ENCODE measurements at places on chromosomes 3 and 15. TPM values are rescaled to one million over a fixed set of nuclear protein-coding genes. Genes with fewer than 3 reads are reported as not detected.
A peak's percentile ranks its signal among the peaks of the same experiment; 100 is the strongest.

ADAMTS7 gene
- 0.05 TPM for polyA plus RNA-seq

CCDC80 gene
- polyA plus RNA-seq = 1.1 TPM

GPR15 gene
- not detected for polyA plus RNA-seq

- no peak for DNase-seq
- no peak overlapping the region for H3K4me3 ChIP-seq
- no peaks in the 10 kb centered on the region for H3K4me1 ChIP-seq
- no peaks in the 10 kb centered on the region for H3K27me3 ChIP-seq
- H3K36me3 ChIP-seq = no peaks in the 10 kb centered on the region
Observed at GRCh38 chr3:64824394-64824909, 136.7 kb upstream of the ADAMTS9 start.

DNA sequence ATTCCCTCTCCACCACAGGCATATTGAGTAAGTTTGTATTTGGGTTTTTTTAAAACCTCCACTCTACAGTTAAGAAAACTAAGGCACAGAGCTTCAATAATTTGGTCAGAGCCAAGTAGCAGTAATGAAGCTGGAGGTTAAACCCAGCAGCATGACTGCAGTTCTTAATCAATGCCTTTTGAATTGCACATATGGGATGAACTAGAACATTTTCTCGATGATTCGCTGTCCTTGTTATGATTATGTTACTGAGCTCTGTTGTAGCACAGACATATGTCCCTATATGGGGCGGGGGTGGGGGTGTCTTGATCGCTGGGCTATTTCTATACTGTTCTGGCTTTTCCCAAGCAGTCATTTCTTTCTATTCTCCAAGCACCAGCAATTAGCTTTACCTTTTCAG lies 1.6 kb upstream of the CCR5 start:
- H3K27ac ChIP-seq = no peak overlapping the region
- H3K4me3 ChIP-seq = no peak overlapping the region
- H3K4me1 ChIP-seq = no peaks in the 10 kb centered on the region
- DNase-seq = no peak
- H3K27me3 ChIP-seq = peaks cover 30% of the 10 kb centered on the region
- no peaks in the 10 kb centered on the region for H3K36me3 ChIP-seq

DNA sequence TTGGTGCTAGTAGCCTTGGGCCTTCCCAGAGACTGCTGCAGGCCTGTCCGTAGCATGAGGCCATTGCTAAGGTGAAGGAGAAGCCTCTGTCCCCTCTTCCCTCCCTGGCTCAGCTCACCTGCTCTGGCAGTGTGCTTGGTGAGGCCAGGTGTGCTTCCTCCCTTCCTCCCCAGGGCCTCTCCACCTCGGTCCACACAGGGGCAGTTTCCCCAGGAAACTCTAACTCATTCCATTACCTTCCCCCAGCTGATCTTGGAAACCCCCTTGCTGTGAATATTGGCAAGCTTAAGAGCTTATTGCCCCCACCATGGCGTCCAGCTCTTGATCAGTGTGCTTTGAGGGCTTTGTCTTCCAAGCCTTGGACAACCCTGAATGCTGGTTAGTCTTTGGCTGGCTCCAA lies 52.7 kb downstream of the ZNF445 start:
- no peak overlapping the region for H3K27ac ChIP-seq
- no peak for DNase-seq
- H3K27me3 ChIP-seq = no peaks in the 10 kb centered on the region
- peaks cover 18% of the 10 kb centered on the region for H3K4me1 ChIP-seq
- peaks cover 5% of the 10 kb centered on the region for H3K36me3 ChIP-seq
- no peak overlapping the region for H3K4me3 ChIP-seq

- no peaks in the 10 kb centered on the region for H3K36me3 ChIP-seq
- peaks cover 4% of the 10 kb centered on the region for H3K4me1 ChIP-seq
- H3K4me3 ChIP-seq = no peak overlapping the region
- no peak overlapping the region for H3K27ac ChIP-seq
Observed at GRCh38 chr15:65275728-65276126, 11.0 kb downstream of the PARP16 start.

- H3K4me3 ChIP-seq = no peak overlapping the region
- DNase-seq = no peak
- H3K4me1 ChIP-seq = no peaks in the 10 kb centered on the region
- H3K36me3 ChIP-seq = no peaks in the 10 kb centered on the region
- H3K27me3 ChIP-seq = no peaks in the 10 kb centered on the region
Observed at GRCh38 chr15:37372064-37372463, 271.7 kb upstream of the MEIS2 start.

- H3K36me3 ChIP-seq = peaks cover 7% of the 10 kb centered on the region
- DNase-seq = peak; percentile 65
- H3K27ac ChIP-seq = peak overlapping the region; percentile 93
- no peaks in the 10 kb centered on the region for H3K27me3 ChIP-seq
Observed at GRCh38 chr3:33115024-33115768, 1.4 kb downstream of the CRTAP start.

- H3K36me3 ChIP-seq = no peaks in the 10 kb centered on the region
- no peak for DNase-seq
- peaks cover 3% of the 10 kb centered on the region for H3K4me1 ChIP-seq
- no peaks in the 10 kb centered on the region for H3K27me3 ChIP-seq
- no peak overlapping the region for H3K4me3 ChIP-seq
Observed at GRCh38 chr3:126546013-126546412, 12.7 kb downstream of the C3orf22 start.

DNA sequence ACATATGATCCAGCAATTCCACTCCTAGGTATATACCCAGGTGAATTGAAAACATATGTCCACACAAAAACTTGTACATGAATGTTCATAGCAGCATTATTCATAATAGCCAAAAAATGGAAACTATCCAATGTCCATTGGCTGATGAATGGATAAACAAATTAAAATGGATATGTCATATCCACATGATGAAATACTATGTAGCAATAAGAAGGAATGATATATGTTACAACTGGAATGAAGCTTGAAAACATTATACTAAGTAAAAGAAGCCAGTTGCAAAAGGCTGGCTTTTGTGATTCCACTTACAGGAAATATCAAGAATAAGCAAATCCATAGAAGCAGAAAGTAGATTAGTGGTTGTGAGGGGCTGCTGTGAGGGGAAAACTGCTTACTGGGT lies 33.7 kb downstream of the BNC1 start:
- H3K27ac ChIP-seq = no peak overlapping the region
- no peak overlapping the region for H3K4me3 ChIP-seq
- no peaks in the 10 kb centered on the region for H3K4me1 ChIP-seq
- DNase-seq = no peak

DNA sequence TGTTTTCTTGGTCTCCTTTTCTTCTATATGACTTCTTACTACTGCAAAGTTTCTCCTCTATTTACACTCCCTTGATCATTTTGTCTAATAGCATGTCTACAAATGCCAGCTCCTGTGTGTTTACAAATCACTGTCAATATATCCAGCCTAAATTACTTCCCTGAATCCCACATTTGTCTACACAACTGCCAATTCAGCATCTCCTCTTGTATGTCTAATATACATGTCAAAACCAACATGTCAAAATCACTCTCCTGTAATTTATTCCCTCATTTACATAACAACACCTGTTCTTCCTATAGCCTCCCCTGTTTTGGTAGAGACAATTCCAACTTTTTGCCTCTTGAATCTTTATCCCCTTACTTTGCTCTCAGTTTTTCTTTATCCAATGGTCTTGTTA lies 359.3 kb downstream of the PLOD2 start:
- no peak for DNase-seq
- no peaks in the 10 kb centered on the region for H3K27me3 ChIP-seq
- no peak overlapping the region for H3K27ac ChIP-seq

DNA sequence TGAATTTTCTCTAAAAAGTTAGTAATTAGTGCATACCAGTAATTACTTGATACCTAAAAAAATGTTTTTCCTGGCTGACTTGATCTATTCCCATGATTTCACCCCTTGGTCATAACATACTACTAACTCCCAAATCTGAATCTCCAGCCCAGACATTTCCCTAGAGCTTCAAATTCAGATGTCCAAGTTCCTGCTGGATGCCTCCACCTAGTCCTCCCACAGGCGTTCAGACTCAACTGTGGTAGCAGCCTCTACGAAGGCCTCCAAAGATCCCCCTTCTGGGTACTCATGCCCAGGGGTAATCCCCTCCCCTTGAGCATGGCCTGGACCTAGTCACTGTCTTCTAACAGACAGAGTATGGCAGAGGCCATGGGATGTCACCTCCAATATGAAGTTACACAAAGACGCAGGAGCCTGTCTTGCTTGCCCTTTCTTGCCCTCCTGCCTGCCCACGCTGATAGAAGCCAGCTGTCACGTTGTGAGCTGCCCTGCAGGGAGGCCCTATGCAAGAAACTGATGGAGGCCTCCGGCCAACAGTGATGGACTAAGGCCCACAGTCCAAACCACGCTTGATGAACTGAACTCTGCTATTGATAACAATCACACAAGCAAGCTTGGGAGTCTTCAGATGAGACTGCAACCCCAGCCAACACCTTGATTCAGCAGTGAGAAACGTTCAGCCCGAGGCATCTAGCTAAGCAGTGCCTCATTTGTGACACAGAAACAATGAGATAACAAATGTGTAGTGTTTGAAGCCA lies 8.6 kb upstream of the FBN1 start:
- H3K36me3 ChIP-seq = no peaks in the 10 kb centered on the region
- H3K27ac ChIP-seq = no peak overlapping the region
- no peaks in the 10 kb centered on the region for H3K4me1 ChIP-seq
- H3K4me3 ChIP-seq = no peak overlapping the region
- DNase-seq = no peak

DNA sequence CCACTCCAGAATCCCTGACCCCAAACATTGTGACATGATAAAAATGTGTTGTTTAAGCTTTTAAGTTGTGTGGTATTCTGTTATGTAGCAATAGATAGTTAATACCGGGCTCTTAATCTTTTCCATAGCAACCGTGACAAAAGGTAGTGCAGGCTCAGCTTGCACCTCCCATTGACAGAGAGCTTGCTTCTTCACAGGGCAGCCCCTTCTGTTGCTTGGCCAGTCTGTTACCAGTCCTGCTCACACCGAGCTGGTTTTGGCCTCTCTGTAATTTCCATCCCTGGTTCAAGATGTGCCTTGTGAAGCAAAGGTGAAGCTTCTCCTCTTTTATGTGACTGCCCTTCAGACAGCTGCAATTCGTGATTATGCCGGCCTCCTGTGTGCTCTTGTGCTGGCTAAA lies 86.9 kb downstream of the CRYGS start:
- peaks cover 11% of the 10 kb centered on the region for H3K27me3 ChIP-seq
- peaks cover 13% of the 10 kb centered on the region for H3K4me1 ChIP-seq
- no peak overlapping the region for H3K4me3 ChIP-seq
- DNase-seq = no peak
- H3K27ac ChIP-seq = no peak overlapping the region

GRCh38 chr15:25700916-25701315 lies 162.2 kb downstream of the ATP10A start:
- H3K4me3 ChIP-seq = no peak overlapping the region
- no peaks in the 10 kb centered on the region for H3K36me3 ChIP-seq
- 0 out of 3 replicates have a peak, but pooled peaks cover 2% of the 10 kb centered on the region for H3K27me3 ChIP-seq
- DNase-seq = no peak
- no peak overlapping the region for H3K27ac ChIP-seq

- H3K27me3 ChIP-seq = no peaks in the 10 kb centered on the region
- no peak for DNase-seq
- no peaks in the 10 kb centered on the region for H3K4me1 ChIP-seq
Observed at GRCh38 chr3:132444383-132444782, 27.1 kb downstream of the DNAJC13 start.

DNA sequence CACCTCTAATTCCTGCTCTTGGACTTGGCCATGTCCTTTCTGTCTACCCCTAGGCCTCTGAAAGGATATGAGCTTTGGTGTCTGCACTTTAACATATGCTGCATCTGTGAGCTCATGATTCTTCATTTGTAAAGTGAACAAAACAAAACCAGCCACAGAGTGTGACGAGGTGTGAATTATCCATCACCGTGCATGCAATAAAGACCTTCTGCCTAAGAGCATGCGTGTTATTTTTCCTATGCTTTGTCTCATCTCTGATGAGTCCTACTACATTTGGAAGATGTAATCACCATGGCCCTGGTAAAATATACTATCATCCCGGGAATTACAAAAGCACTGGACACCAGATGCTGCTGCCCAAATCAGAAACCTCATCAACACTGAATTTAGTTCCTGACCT lies 103.5 kb upstream of the KCNAB1 start:
- H3K4me1 ChIP-seq = no peaks in the 10 kb centered on the region
- no peak overlapping the region for H3K27ac ChIP-seq
- no peaks in the 10 kb centered on the region for H3K36me3 ChIP-seq
- DNase-seq = no peak
- H3K4me3 ChIP-seq = no peak overlapping the region

- no peak for DNase-seq
- H3K27ac ChIP-seq = peak overlapping the region; percentile 61
- peaks cover 48% of the 10 kb centered on the region for H3K4me1 ChIP-seq
- H3K4me3 ChIP-seq = no peak overlapping the region
- H3K36me3 ChIP-seq = peaks cover 82% of the 10 kb centered on the region
Observed at GRCh38 chr3:47421741-47422649, 41.2 kb downstream of the PTPN23 start.
